ENCODE measurements at places on chromosomes 12 and 14.

- no peak for ATAC-seq
These were observed 166.1 kb downstream of the FOXA1 start for GRCh38 chr14:37428954-37429353.

GRCh38 chr14:81219759-81220579 is 790 bp downstream of the GTF2A1 start:
- peak; percentile 37 for ATAC-seq

DNA sequence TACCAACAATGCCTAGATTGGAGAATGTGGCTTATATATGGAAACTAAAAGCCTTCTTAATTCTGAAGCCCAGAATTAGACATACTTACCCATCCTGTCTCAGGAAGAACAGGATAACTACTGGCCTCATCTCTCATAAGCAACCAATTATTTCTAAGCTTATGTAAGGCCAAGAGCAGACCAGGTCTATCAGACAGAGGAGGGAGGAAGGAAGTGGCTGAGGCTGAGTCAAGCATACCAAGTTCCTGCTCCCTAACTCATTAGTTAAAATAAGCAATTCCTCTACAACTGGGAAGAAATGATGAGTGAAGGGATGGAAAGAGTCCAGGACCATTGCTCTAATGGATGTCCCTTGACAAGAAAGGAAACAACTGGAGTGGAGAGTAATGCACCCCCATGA is 27.0 kb upstream of the INSM2 start:
- ATAC-seq, result no peak

GRCh38 chr12:6033546-6033945 is 88.5 kb upstream of the ANO2 start:
- no peak for ATAC-seq

- no peak for ATAC-seq
These were observed 1.8 kb downstream of the SPSB2 start for GRCh38 chr12:6871052-6871957.

- no peak for ATAC-seq
These were observed 1.9 kb downstream of the TOGARAM1 start for GRCh38 chr14:44963775-44964380.

DNA sequence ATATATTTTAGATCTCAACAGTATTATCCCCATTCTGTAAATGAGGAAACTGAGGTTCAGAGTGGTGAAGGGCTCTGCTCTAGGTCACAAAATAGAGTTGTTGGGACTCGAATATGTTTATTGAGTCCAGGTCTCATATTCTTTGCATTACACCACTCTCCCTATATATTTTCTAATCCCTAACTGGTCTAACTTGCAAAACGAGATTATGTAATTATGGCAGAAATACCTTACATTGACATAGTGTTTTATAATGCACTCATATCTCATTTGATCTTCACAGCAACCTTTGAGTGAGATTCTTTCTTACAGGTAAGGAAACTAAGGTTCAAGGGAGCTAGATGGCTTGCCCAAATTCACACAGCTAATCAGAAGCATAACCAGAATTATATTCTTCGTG is 106.9 kb upstream of the LRIG3 start:
- no peak for ATAC-seq

DNA sequence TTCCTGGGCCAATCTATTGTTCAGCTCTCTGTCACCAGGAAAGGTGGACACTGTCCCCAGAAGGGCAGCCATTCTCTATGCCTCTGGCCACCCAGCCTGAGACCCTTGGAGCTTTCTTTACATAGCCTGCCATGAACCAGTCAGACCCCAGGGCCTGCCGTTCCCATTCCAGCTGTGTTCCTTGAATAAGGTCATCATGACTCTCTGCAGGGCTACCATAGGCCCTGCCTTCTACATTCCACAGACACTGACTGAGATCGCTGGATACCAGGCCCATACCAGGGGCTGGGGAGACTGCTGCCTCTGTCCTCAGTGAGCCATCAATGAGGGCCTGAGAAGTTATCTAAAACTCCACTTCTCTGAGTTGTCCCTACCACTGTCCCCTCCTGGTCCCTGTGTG is 75.5 kb downstream of the SYNE3 start:
- no peak for ATAC-seq

GRCh38 chr14:76307786-76308780 is 67.9 kb upstream of the ESRRB start:
- ATAC-seq, result no peak

DNA sequence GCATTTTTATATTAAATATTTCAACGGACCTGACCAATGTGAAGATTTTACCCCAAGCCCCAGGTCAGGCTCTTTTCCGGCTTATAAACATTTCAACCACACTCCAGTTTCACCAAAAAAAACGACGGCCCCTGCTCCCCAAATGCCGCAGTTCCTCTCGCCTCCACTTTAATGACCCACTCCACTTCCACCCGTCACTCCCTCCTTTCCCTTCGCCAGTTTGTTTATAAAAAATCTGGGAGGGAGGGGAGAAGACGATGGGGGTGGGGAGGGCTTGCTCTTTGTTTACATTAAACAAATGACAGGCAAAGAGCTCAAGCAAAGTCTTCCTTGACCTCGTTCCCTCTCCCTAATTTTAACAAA is 5.4 kb downstream of the SIX6 start:
- no peak for ATAC-seq

DNA sequence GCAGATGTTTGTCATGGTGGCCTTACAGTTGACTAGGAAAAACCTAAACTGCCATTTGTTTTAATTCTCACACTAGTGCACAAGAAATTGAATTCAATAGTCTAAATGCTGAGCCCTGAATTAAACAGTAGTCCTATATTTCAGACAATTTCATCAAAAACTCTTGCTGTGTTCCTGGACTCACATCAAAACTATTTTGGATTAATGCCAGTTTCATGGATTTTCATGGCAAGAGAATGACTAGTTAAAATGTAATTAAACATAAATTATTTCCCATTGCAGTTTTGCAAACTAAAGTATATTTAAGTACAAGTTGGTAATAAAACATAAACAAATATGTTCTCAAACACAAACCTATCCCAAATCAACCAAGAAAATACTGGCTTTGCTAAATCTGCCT is 468.0 kb upstream of the PRICKLE1 start:
- no peak for ATAC-seq

- ATAC-seq, result no peak
These were observed 49.9 kb downstream of the TESC start for GRCh38 chr12:117049295-117049694.

DNA sequence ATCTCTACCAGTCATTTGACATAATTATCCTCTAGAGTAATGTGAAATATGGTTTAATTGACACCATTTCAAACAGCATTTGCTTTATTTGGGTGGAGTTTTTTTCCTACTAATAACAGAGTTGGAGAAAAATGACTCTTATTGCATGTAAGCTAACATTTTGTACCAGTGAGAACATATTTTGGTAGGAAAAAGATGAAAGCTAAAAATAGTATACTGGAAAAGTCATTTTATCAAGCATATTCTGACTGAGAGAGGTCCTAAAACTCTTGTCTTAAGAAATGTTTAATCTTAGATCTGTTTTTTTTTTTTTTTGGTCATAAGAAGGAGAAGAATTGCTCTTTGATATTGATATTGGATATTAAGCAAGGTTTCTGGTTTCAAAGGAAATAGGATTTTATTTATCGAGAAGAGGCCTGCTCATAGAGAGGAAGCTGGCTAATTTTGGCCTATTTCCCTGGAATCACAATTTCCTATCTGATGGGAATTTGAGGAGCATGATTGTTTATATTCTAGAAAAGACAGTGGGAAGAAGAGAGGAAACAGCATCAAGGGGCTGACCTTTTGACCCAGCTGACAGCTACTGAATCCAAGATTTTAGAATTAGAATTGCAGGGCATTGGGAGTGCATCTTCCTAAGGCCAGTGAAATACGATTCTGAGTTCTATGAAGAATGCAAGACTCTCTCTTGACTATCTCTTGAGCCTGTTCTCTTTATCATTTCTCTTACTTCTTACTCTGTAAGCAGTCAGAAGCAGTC is 19.4 kb downstream of the OTOGL start:
- ATAC-seq, result no peak

DNA sequence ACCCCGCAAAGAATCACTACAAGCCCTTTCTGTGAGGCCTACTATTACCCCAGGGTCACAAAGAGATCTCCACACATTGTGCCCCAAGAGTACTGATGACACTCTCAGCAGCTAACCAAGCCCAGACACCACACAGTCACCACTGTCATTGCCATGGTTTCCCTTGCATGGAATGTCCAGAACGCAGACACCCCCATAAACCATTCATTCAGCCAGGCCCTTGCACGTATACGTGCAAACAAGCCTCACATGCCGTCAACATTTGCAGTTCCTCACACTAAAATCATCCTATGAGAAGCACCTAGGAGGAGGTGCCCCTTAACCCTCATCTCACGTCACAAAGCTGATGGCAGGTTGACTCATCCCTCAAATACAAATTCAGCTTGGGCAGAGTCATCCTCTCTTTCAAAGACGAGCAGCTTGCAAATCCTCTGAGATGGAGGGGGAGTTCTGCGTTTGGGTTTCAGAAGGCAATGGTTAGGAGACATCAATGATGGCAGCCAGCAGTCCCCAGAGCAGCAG is 17.1 kb upstream of the KRT77 start:
- ATAC-seq, result no peak

DNA sequence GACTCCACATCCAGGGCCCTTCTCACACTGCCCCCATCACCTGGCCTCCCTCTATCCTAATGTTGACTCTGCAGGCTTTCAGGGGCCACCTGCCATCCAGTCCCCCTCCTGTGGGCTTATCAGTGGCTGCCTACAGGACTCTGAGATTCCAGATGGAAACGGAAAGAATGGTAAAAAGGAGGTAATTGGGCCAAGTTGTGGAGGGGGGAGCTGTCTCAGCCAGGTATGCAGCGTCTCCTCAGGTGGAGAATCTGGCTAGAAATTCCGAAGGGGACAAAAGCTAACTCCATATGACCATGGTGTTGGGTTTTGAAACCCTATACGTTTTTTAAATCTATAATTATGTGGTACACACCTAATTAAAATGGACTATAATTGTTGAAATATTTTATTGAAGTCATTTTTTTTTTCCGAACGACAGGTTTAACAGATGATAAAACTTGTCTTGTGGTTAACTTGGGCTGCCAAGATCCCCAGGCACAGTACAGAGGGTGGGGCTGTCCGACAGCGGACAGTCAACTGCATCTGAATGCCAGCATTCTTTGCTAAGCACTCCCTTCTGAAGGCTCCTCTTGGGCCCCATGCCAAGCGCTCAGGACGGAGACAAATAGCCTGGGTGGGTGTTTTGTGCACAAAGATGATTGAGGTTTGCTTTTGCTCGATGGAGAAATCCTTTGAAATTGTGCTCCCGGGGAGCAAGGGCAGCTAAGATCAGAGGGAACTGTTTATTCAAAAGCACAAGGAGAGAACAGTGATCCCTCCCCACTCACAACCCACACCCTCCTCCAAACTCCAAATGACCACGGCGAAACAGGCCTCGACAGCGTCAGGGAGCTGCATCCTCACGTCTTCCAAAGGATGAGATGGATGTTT is 365.6 kb downstream of the BCL11B start:
- ATAC-seq, result no peak

- no peak for ATAC-seq
These were observed 256.4 kb downstream of the NUAK1 start for GRCh38 chr12:105882404-105882803.

GRCh38 chr12:87775784-87776183 is 253.4 kb downstream of the C12orf50 start:
- ATAC-seq, result no peak

DNA sequence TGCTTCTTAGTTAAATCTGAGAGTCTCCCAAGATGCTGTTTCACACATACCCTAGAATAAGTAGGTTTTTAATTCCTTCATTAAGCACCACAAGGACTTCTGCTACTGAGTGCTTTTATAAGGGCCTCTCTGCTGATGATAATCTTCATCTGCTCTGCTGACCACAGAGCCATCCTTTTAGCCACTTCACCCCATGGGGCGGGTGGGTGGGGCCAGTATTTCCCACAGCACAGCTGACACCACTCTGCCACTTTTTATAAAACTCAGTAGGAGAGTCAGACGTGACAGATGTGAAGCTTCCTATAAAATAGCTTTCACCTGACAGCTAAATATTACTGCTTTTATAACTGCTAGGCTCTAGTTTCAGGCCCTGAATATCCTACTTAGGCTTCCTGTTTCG is 20.3 kb downstream of the FCF1 start:
- no peak for ATAC-seq

DNA sequence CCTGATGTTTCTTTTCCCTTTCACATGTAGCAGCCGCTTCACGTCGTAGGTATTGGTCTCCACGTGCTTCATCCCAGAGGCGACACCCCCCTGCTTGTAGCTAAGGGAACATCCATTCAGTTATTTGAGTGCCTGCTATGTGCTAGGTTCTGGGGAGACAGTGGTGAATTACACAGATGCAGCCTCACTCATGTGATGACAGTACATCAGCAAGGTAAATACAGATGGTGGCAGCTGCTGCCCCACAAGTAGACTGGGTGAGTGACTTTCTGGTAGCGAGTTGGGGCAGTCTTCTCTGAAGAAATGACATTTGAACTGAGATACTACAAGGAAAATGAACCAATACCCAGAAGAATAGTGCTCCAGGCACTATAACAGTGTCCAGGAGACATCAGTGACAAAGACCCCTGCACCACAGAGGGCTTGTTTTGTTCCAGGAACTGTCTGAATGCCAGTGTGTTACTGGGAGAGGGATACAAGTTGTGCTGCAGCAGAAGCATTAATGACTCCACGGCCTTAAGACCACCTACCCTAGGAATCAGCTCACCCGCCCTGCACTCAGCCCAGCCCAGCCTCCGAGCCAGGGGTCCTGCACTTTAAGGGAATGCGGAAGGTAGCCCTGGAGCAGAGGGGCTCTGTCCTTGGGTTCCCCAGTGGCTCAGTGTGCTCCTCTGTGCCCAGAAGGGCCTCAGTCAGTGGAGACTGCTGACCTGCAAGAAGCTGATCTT is 7.3 kb downstream of the AVIL start:
- no peak for ATAC-seq

DNA sequence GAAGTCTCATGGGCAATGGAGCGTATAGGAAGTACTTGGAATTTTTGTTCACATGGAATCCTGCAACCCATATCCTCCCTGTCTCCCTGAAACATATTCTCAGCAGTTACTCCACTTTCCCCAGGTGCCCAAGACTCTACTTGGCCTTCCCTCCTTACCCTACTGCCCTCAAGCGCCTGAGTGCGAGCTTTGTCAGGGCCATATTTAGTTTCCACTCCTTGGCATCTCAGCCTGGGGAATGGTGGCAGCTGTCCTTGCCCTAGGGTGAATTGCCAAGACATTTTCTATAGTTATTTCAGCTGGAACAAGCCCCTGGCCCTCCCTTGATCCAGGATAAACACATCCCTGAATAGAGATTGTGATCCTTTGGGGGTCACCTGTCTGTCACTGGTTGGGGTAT is 569.3 kb upstream of the LRFN5 start:
- no peak for ATAC-seq

- ATAC-seq, result no peak
These were observed 359.9 kb downstream of the NRXN3 start for GRCh38 chr14:78530078-78530477.

DNA sequence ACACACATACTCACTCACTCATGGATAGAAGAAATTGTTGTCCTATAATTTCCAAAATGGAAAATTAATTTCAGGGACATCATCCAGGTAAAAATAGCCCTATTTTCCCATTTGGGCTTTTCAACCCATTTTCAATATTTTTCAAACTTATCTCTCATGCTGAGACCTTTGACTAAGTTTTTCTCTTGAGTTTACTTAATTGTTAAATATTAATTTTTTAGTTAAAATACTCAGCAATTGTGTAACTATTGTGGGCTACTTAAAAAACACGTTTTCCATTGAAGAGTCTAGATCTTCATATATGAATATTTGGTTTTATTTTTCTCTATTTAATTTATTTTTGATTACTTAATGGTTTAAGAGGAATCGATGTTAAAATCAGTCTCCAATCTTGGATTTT is 14.2 kb upstream of the TAS2R43 start:
- ATAC-seq, result no peak

GRCh38 chr14:79862045-79862444 is 349.3 kb downstream of the DIO2 start:
- no peak for ATAC-seq

Data from stimulated activated memory B cell treated with anti-CD40 and anti-IgM and Interleukin-4, amounts not matched to agents 10 μg/mL and 1 μg/mL and 100 μg/mL, for 72 hours (primary cell).